ENCODE measurements at places on chromosomes 16 and 17. TPM values are rescaled to one million over a fixed set of nuclear protein-coding genes. Genes with fewer than 3 reads are reported as not detected.
A peak's percentile ranks its signal among the peaks of the same experiment; 100 is the strongest.

- H3K4me3 ChIP-seq: no peak overlapping the region
- no peaks in the 10 kb centered on the region for H3K36me3 ChIP-seq
- H3K4me1 ChIP-seq: peaks cover 100% of the 10 kb centered on the region
These were observed 64.6 kb downstream of the NKD1 start for GRCh38 chr16:50612849-50613198.

- H3K4me1 ChIP-seq: peaks cover 5% of the 10 kb centered on the region
- no peaks in the 10 kb centered on the region for H3K36me3 ChIP-seq
- no peaks in the 10 kb centered on the region for H3K27me3 ChIP-seq
- no peak for DNase-seq
- no peak overlapping the region for H3K4me3 ChIP-seq
These were observed 74.5 kb upstream of the TNRC6C start for GRCh38 chr17:77884019-77884418.

- H3K4me1 ChIP-seq: peaks cover 22% of the 10 kb centered on the region
- no peak for DNase-seq
- H3K27ac ChIP-seq: no peak overlapping the region
- no peaks in the 10 kb centered on the region for H3K27me3 ChIP-seq
These were observed 175.2 kb downstream of the CCDC182 start for GRCh38 chr17:57569853-57570252.

GRCh38 chr16:27620541-27620940, 70.6 kb downstream of the KATNIP start:
- H3K4me3 ChIP-seq: no peak overlapping the region
- no peaks in the 10 kb centered on the region for H3K27me3 ChIP-seq
- peaks cover 9% of the 10 kb centered on the region for H3K4me1 ChIP-seq
- DNase-seq: no peak
- H3K36me3 ChIP-seq: no peaks in the 10 kb centered on the region
- no peak overlapping the region for H3K27ac ChIP-seq

- no peak for DNase-seq
- no peaks in the 10 kb centered on the region for H3K27me3 ChIP-seq
- H3K4me3 ChIP-seq: no peak overlapping the region
- H3K4me1 ChIP-seq: peaks cover 21% of the 10 kb centered on the region
- no peaks in the 10 kb centered on the region for H3K36me3 ChIP-seq
- H3K27ac ChIP-seq: peak overlapping the region; percentile 82
These were observed 1.5 kb downstream of the SNX29 start for GRCh38 chr16:11978080-11978479.

- H3K4me3 ChIP-seq: no peak overlapping the region
- peaks cover 6% of the 10 kb centered on the region for H3K4me1 ChIP-seq
- H3K27ac ChIP-seq: no peak overlapping the region
- DNase-seq: no peak
- peaks cover 47% of the 10 kb centered on the region for H3K27me3 ChIP-seq
These were observed 1.8 kb downstream of the SLC6A2 start for GRCh38 chr16:55657616-55658015.

- H3K36me3 ChIP-seq: no peaks in the 10 kb centered on the region
- peaks cover 9% of the 10 kb centered on the region for H3K4me1 ChIP-seq
- H3K27me3 ChIP-seq: no peaks in the 10 kb centered on the region
- H3K27ac ChIP-seq: no peak overlapping the region
These were observed 91.1 kb downstream of the NLK start for GRCh38 chr17:28133562-28133970.

DNA sequence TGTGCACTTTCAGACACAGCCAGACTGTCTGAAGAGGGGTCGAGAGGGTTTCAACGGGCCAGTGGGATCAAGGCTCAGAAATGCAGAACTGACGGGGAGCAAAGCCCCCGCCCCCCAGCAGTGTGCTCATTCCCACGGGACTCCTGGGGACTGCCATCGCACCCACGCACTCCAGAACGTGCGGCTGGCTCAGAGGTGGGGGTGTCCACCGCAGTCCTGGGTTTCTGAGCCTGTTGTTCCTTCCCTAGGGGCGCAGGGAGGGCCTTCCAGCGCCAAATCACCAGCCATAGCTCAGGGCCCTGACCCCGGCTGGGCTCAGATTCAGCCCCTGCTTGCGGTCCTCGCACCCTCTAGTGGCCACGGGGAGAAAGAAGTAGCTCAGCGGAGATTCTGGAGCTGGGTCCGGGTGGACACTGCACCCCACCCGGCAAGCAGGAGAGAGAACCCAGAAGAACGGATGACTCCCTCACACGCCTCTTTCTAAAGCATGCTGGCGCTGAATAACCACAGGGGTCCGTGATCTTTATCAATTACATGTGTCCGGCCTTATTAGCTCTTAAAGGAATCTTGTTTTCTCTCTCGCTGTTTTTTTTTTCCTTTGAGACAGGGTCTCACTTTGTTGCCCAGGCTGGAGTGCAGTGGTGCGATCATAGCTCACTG, 45.0 kb upstream of the USP7 start:
- DNase-seq: peak; percentile 78
- H3K27ac ChIP-seq: no peak overlapping the region
- H3K4me1 ChIP-seq: peaks cover 7% of the 10 kb centered on the region
- H3K36me3 ChIP-seq: no peaks in the 10 kb centered on the region
- no peaks in the 10 kb centered on the region for H3K27me3 ChIP-seq

DNA sequence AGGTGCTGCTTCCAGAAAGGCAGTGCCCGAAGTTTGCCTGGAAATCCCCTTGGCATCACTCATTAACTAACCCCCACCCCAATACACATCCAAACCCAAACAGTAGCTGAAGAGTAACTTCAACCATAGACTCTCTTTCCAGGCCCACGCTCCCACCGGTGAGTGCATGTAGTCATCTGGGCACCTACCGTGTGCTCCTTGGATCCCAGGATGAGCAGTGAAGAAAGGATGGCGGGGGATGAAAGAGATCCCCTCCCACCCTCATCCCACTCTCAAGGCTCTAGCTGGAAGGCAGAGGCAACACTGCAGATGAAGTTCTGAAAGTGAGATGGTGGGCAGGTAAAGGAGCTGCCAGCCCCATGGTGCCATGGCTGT, 305.0 kb downstream of the SOX9 start:
- no peak overlapping the region for H3K27ac ChIP-seq
- H3K4me3 ChIP-seq: no peak overlapping the region
- H3K27me3 ChIP-seq: no peaks in the 10 kb centered on the region
- DNase-seq: no peak

GRCh38 chr16:47043200-47043599, 69.7 kb upstream of the DNAJA2 start:
- no peak overlapping the region for H3K27ac ChIP-seq
- no peak for DNase-seq
- H3K4me1 ChIP-seq: no peaks in the 10 kb centered on the region
- no peak overlapping the region for H3K4me3 ChIP-seq

DNA sequence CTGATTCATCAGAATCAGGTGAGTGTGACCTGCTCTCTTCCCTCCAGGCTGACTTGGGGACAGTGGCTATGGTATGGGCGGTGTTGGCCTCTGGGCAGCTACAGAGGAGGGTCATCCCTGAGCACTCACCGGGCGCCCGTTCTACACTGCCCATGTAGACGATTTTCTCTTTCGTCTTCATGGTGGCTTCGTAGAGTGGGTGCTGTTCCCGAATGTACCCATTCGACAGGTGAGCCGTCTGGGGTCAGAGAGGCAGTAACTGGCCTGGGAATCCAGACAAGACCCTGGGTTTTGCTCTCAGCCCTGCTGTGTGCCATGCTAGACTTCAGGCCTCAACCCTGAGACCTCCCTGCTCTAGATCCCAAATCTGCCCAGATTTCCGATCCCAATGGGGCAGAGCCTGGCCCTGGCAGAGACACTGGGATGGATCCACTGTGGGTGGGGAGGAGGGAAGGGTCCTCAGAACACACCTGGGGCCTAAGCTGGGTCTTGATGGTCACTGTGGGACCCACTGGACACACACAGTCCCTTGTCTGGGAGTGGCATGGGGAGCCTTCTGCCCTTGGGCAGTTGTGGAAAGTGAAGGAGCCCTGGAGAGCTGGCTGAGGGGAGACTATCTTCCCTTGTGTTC, 13.2 kb downstream of the USP6 start:
- no peak for DNase-seq
- no peaks in the 10 kb centered on the region for H3K4me1 ChIP-seq
- no peaks in the 10 kb centered on the region for H3K36me3 ChIP-seq
- peaks cover under 1% of the 10 kb centered on the region for H3K27me3 ChIP-seq
- H3K27ac ChIP-seq: no peak overlapping the region
- no peak overlapping the region for H3K4me3 ChIP-seq

DNA sequence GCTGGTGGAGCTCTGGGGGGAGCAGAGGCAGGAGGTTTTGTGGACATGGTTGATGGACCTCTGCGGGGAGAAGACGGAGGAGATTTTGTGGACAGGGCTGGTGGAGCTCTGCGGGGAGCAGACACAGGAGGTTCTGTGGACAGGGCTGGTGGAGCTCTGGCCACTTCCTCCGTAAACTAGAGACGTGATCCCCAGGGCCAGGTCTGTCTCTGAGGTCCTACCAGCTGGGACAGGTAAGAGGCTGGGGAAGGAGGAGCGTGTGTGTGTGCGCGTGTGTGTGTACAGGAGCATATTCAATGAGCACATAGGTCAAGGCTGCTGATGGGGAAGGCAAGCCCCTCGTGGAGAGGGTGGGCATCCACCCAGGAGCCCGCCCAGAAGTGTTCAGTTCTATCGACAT, 20.6 kb downstream of the RPH3AL start:
- peak; percentile 63 for DNase-seq
- H3K27me3 ChIP-seq: no peaks in the 10 kb centered on the region
- H3K4me3 ChIP-seq: peak overlapping the region; percentile 20
- peak overlapping the region; percentile 73 for H3K27ac ChIP-seq
- no peaks in the 10 kb centered on the region for H3K4me1 ChIP-seq

DNA sequence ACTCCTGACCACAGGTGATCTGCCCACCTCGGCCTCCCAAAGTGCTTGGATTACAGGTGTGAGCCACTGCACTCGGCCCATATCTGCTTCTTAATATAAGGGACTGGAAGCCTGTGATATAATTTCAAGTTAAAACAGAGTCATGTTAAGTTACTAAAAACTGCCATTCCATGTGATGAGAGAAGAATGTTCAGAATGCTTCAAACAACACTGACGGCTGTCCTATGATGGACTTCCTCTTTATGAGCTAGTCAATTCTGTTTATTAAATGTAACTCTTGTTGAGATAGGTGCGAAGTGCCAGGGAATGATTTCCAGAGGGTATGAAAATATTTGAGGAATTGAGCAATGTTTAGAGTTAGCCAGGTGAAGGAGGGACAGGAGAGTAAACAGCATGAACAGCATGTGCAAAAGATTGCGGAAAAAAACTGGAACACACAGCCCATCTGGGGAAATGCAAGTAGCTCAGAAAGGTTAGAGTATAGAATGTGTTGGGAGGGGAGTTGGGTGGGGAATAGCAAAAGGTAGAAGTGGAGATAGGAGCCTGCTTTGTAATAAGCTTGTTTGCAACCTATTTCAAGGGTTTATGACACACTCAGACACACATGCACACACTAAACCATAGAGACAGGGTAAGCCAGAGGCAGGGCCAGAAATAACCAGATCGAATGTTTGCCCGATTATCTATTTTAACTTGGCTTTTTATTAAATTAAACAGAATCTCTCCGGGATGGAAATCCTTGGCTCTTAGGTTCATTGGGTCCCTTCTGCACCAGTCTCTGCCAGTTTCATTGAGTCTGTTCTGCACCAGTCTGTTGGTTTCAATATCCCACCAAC, 135.6 kb upstream of the COX10 start:
- H3K4me1 ChIP-seq: no peaks in the 10 kb centered on the region
- no peaks in the 10 kb centered on the region for H3K27me3 ChIP-seq
- no peaks in the 10 kb centered on the region for H3K36me3 ChIP-seq
- H3K4me3 ChIP-seq: no peak overlapping the region
- no peak for DNase-seq
- H3K27ac ChIP-seq: no peak overlapping the region

- H3K27me3 ChIP-seq: no peaks in the 10 kb centered on the region
- no peaks in the 10 kb centered on the region for H3K36me3 ChIP-seq
- H3K4me3 ChIP-seq: peak overlapping the region; percentile 82
- H3K27ac ChIP-seq: peak overlapping the region; percentile 98
These were observed 840 bp downstream of the MYO1C start for GRCh38 chr17:1491443-1492248.

GRCh38 chr17:52892334-52892733, 733.8 kb upstream of the CA10 start:
- H3K4me3 ChIP-seq: no peak overlapping the region
- no peak for DNase-seq
- H3K27me3 ChIP-seq: no peaks in the 10 kb centered on the region
- no peaks in the 10 kb centered on the region for H3K4me1 ChIP-seq

DNA sequence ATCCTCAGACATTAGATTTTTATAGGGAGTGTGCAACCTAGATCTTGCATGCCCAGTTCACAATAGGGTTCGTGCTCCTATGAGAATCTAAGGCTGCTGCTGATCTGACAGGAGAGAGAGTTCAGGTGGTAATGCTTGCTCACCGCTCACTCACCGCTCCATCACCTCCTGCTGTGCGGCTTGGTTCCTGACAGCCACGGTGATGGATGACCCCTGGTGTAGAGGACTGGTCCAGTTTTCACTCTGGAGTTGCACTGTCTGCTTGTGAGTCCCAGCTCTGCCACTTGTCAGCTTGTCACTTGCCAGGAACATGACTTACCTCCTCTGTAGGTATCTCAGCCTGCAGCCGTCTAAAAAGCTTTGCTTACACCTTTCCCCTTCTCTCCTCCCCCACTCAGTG, 214.6 kb downstream of the SNX29 start:
- H3K4me3 ChIP-seq: no peak overlapping the region
- peaks cover 14% of the 10 kb centered on the region for H3K4me1 ChIP-seq
- DNase-seq: peak; percentile 40

GRCh38 chr17:56292578-56292977, 139.3 kb downstream of the ANKFN1 start:
- peaks cover 18% of the 10 kb centered on the region for H3K4me1 ChIP-seq
- H3K27ac ChIP-seq: no peak overlapping the region
- no peak for DNase-seq
- no peaks in the 10 kb centered on the region for H3K27me3 ChIP-seq
- H3K4me3 ChIP-seq: no peak overlapping the region
- no peaks in the 10 kb centered on the region for H3K36me3 ChIP-seq

- H3K27me3 ChIP-seq: no peaks in the 10 kb centered on the region
- no peak overlapping the region for H3K4me3 ChIP-seq
- no peak for DNase-seq
- no peaks in the 10 kb centered on the region for H3K36me3 ChIP-seq
- no peaks in the 10 kb centered on the region for H3K4me1 ChIP-seq
These were observed 167.9 kb downstream of the RGS9 start for GRCh38 chr17:65305116-65305515.

DNA sequence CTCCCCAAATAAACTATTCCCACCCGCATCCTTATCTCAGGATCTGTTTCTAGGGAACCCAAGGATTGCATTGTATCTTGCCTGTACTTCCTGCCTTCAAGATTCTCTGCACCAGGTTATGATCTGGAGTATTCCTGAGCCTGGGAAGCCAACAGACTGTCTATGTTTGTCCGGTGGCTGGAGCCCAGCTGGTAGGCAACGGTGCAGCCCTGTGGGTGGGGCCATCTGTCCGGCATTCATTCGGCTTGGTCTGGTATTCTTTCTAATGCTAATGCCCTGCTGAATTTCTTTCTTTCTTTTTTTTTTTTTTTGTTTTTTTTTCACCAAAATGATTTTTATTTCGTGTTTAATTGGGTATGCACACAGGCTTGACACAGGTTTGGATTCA, 20.7 kb upstream of the TVP23A start:
- no peak overlapping the region for H3K4me3 ChIP-seq
- peaks cover 22% of the 10 kb centered on the region for H3K27me3 ChIP-seq
- H3K36me3 ChIP-seq: no peaks in the 10 kb centered on the region
- H3K27ac ChIP-seq: no peak overlapping the region
- peaks cover 9% of the 10 kb centered on the region for H3K4me1 ChIP-seq

GRCh38 chr16:75497558-75497957, 2.3 kb upstream of the CHST6 start:
- DNase-seq: no peak
- no peaks in the 10 kb centered on the region for H3K36me3 ChIP-seq
- H3K27me3 ChIP-seq: peaks cover 19% of the 10 kb centered on the region
- H3K4me1 ChIP-seq: peaks cover 19% of the 10 kb centered on the region
- H3K4me3 ChIP-seq: no peak overlapping the region
- H3K27ac ChIP-seq: no peak overlapping the region

The GFAP gene
- polyA plus RNA-seq: 2.4 TPM

The LRRC37A gene
- polyA plus RNA-seq: 1.7 TPM

The CEP112 gene
- polyA plus RNA-seq: 0.92 TPM

The HIGD1B gene
- polyA plus RNA-seq: 1.1 TPM
